ENCODE measurements at places on chromosomes 12 and 14.

DNA sequence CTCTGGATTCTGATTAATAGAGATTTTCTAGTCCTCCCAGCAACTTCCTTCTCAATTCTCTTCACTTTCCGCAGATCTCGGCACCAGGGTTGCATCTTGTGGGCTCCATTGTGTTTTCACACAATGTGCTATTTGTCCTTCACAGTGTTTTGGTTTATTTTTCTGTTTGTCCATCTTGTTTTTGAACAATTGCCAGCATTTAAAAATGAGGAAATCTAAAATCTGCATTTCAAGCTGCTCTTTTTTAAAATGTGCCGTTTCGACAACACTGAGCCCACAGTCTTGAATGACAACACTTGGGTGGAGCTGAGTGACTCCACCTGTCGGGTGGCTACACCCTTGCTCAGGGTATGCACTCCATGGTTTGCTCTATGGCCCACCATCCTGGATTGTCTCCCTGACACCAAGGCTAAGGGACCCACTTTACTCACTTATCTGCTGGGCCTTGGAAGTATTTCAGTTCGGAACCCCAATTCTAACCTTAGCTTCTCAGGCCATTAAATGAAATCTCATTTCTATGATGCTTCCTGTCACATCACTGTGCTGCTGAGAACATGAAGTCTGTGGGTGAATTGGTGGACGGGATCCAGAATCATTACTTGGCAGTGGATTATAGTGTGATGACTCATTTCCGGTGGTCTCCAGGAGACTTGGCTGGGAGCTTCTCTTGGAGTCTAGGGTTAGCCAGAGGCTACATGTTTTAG lies 3.4 kb upstream of the MYRFL start:
- no peak for DNase-seq

DNA sequence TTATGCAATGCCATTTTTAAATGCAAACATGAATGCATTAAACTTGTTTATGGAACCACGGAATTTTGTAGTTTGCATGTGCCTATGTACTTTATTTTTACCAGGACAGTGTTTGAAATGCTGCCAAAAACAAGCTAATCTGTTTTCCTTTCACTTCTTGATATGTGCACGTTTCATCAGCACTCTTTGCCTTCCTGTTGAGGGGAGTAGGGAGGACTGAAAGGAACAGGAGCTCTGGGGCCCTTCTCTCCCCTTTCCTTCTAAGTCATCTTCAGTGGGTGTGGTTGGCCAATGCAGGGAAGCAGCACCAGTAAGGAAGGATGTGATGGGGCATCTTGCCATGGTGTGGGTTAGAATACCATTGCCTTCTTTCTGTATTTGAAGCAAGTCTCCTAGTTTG lies 12.1 kb upstream of the PPP4R4 start:
- DNase-seq, result no peak

- peak; percentile 42 for DNase-seq
These were observed 17.6 kb downstream of the BATF start for GRCh38 chr14:75539561-75540478.

- no peak for DNase-seq
These were observed 11.5 kb downstream of the CHGA start for GRCh38 chr14:92934196-92935085.

GRCh38 chr14:104924421-104925213 lies at the start of gene PLD4:
PLD4 (plus strand) TSS chr14:104924879; CDS start chr14:104927141, 2,262 bp downstream.
- DNase-seq, result no peak

DNA sequence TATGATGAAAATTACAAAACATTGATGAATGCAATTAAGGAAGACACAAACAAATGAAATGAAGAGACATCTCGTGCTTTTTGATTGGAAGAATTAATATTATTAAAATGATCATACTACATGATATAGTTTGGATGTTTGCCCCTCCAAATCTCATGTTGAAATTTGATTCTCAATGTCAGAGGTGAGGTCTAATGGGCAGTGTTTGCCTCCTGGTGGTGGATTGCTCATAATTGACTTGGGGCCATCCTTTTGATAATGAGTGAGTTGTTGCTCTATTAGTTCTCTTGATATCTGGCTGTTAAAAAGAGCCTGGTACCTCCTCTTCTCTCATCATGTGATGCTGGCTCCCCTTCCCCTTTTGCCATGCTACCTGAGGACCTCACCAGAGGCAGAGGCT lies 56.7 kb downstream of the CD163L1 start:
- DNase-seq, result no peak

DNA sequence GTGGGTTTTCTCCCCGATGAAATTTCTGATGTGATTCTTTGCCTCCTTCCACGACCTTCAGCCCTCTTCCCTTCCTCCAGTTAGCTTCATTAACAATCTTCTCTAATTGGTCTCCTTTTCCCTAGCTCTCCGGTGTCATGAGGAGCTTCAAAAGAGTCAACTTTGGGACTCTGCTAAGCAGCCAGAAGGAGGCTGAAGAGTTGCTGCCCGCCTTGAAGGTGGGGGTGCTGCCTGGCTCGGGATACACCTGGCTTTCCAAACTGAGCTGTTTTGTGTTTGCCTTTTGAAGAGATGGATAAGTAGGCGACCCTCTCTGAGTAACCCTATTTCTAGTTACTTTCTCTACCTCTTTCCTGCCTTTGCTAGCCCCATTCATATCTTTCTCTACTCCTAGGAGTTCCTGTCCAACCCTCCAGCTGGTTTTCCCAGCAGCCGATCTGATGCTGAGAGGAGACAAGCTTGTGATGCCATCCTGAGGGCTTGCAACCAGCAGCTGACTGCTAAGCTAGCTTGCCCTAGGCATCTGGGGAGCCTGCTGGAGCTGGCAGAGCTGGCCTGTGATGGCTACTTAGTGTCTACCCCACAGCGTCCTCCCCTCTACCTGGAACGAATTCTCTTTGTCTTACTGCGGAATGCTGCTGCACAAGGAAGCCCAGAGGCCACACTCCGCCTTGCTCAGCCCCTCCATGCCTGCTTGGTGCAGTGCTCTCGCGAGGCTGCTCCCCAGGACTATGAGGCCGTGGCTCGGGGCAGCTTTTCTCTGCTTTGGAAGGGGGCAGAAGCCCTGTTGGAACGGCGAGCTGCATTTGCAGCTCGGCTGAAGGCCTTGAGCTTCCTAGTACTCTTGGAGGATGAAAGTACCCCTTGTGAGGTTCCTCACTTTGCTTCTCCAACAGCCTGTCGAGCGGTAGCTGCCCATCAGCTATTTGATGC lies 797 bp downstream of the ESPL1 start:
- no peak for DNase-seq

GRCh38 chr14:64955297-64955696 lies 12.8 kb upstream of the GPX2 start:
- DNase-seq, result no peak

- no peak for DNase-seq
These were observed 35.0 kb downstream of the ZNF664 start for GRCh38 chr12:124007826-124008570.

- no peak for DNase-seq
These were observed 9.1 kb upstream of the GLT1D1 start for GRCh38 chr12:128844031-128844635.

Measured in central memory CD4-positive, alpha-beta T cell (primary cell).